ENCODE measurements at places on chromosomes 2 and 18.

GRCh38 chr2:8491296-8492027, 190.4 kb upstream of the ID2 start:
- DNase-seq = no peak

DNA sequence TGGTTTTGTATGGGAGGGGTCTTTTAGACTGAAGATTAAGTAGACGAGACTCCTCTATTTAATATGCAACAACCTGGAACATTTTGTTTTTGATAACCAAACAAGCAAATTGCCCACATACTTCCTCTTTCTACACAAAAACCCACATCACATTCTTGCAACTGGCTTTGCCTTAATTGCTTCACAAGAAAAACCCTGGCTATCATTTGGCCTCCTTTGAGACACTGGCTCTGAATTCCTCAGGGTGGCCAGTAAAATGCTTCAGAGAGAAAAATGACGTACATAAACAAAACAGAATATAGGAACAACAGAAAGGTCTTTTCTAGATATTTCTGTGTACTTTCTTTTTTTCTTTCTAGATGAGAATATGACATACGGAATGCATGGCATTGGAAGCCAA, 103.0 kb downstream of the TRIB2 start:
- DNase-seq = no peak

DNA sequence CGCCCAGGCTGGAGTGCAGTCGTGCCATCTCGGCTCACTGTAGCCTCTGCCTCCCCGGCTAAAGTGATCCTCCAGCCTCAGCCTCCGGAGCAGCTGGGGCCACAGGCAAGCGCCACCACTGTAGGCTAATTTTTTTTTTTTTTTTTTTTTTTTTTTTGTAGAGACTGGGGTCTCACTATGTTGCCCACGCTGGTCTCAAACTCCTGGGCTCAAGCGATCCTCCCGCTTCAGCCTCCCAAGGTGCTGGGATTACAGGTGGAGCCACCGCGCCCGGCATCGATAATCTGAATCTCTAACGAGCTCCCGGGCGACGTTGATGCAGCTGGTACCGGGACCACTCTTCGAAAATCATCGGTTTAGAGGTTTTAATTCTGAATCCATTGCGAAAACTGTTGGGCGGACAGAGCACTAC, 520 bp upstream of the CYP20A1 start:
- DNase-seq = no peak

DNA sequence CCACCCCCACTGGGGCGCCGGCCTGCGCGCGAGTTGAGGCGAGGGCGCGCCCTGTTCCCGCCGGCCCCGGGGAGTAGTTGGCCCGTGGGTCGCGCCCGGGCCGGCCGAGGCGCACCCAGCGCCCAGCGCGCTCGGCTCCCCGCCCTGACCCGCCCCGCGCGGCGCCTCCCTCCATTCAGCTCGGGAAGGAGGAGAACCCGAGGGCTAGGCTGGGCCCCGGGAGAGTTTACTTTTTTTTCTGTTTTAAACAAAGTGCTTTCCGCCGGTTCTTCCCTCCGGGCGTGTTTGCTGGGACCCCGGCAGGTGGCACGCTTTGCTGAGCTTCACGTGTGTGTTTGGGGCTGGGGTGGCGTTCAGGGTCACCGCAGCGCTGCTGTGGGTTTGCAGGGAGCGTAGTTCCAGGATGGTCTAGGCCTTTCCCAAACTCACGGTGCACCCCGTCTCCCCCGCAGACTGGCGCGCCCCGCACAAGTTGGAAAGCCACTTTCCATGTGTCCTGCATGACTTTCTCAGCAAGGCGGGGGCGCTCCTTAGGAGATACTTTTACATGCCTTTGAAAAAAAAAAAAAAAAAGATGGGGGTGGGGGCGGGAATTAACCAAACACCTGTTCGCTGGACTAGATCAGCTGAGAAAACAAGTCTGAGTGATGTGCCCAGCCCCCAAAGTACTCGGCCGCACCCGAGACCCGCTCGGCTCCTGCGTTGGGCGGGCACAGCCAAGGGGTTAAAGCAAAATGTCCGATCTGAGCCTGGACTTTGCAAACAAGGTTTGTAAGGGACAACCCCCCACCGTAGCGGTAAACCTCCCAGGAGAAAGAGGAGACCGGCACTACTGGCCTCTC, 825 bp downstream of the ITGA6 start:
- peak; percentile 43 for DNase-seq

- no peak for DNase-seq
Observed at GRCh38 chr18:63205791-63206252, 113.7 kb downstream of the BCL2 start.

DNA sequence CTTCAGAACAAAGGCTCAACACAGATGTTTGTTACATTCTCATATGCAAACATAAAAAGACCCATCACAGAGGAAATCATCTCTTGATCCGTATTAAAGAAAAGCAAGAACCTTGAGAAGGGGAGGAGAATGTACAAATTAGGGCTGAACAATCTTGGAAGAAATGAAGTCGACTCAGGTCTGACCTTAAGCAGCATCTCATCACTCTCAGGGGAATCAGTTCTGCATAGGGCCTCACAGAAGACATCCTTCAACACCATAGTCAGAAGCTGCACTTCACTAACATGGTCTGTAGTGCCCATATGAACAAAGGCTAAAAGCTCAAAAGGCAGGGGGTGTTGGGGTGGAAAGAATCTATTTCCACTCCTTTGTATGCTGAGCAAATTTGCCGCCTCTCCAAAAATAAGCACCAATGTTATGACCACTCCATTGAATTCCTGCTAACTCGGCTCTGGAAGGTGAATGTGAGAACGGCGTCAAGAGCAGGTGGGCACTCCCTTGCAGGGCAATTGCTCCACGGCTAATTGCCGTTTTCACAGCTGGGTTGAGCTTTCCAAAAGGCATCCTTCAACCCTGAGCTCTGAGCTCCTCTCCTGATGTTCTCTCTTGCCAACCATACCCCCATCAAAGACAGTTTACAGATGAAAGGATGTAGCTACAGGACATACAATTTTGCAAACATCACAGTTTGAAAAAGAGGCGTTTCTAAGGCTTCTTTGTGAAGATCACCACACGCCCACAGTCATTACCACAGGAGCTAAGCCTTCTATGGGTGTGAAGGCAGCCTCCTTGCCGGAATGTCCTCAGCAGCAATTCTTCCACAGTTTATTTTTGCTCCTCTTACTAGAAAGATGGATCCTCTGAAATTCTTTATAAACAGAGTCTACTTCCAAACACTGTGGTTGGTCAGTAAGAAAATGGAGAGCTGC, 10.0 kb downstream of the KLF7 start:
- DNase-seq = no peak

DNA sequence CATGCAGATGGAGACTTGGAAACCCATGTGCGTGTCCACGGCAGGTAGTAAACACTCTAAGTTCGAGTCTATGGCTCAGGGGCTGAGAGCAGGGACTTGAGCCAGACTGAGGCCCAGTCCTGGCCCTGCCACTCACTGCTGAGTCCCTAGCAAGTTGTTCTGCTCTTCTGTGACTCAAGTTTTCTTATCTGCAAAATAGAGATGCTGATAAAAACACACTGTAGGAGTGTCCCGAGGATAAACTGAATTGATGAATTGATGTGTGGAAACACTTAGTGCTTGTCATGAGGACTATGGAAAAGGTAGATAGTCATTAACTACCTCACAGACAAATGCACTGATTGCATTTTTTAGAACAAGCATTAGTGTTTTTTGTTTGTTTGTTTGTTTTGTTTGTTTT, 73.2 kb downstream of the BOLA3 start:
- no peak for DNase-seq

- no peak for DNase-seq
Observed at GRCh38 chr2:63614448-63614968, 25.7 kb downstream of the MDH1 start.

DNA sequence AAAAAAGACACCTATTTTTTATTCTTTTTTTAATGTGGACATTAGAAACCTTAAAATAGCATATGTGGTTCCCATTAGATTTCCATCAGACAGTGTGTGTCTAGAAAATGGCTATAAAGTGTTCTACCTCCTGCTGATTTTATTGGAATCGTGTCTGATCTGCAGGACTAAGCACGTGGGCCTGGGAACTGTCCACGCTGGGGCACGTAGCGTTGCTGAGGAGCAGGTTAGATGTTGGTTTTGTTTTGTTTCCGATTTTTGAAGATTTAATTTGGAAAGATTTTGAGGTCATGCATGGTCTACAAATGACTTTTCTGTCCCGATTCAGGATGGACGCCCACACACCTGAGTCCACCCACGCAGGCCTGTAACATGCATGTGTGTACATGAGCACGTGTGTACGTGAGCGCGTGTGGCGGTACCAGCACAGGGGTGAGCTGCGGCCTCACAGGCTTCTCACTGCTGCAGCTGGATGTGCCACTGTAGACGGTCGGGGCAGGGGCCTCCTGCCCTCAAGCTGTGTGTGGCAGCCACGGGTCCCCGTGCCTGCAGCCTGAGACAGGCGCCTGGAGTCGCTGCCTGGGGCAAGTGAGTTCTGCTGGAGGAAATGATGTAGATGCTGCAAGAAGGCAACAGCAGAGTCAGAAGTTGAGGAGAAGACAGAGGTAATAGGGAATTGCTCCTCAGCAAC, 99.7 kb upstream of the CTDP1 start:
- DNase-seq = no peak

DNA sequence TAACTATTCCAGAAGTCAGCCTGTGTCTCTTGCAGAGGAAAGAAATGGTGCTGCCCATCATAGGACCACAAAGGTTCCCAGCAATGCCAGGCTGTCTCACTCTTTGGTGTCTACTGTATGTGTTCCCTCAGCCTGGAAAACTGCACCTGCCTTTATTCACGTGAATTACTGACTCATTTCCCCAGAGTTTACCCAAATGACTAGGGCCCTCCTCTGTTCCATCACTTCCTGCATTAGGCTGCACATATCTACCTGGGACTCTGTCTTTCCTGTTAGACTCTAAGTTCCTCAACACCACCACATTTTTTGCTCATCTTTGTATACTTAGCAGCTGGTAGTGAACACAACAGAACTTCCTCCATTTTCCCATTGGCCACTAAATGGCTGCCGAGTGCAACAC, 188.3 kb downstream of the FHOD3 start:
- DNase-seq = no peak

GRCh38 chr2:154527962-154528361, 170.5 kb upstream of the KCNJ3 start:
- no peak for DNase-seq

- no peak for DNase-seq
Observed at GRCh38 chr2:147108548-147108947, 736.3 kb upstream of the ACVR2A start.

DNA sequence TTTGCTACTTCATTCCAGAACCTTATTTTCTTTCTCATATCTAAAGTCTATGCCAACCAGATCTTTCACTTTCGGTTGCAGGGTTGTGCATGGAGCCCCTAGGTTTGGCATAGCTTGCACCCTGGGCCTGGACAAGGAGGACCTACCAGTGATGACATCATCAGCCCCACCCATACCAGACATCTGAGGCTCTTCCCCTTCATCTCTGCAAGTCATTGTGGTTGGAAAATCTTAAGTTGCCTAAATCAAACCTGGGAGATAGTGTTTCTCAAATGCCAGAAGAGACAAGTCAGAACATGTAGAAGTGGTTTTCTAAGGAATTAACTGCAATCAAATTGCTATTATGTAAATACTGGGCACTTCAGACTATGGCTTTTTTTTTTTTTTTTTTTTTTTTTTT, 363.3 kb downstream of the ZNF516 start:
- no peak for DNase-seq

DNA sequence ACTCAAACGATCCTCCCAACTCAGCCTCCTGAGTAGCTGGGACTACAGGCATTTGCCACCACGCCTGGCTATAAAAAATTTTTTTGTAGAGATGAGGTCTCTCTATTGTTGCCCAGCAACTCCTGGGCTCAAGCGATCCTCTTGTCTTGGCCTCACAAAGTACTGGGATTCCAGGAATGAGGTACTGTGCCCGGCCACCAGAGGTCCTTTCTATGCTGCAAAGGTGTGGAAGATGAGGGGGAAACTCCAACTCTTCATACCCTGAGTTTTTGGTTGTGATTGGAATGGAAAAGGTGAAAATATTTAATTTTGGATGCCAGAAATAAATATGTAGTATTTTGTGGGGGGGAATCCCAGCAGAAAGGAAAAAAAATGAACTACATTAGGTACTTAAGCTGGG, 36.0 kb downstream of the MRPL33 start:
- peak; percentile 2 for DNase-seq
